GM18507 (cell line): ENCODE measurements at places on chromosomes 6 and 20.

DNA sequence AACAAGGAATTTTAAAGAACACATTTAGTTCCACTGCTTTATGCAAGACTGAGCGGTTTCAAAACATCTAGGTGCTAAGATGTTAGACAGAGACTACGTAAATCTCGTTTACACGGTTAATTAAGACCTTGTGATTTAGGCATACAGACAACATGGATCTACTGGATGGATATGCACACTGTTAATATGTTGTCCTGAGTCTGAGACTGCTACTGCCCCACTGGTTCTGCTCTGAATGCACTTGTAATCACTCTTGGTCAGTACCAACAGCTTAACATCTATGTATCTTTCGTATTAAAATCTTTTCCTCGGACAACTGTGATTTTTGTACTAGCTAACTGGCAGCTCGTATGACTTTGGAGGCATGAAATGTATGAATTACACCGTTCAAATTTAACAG is 3.1 kb downstream of the MAN1A1 start:
- no peak for DNase-seq

GRCh38 chr20:31661625-31662371 is 24.1 kb downstream of the COX4I2 start:
- peak; percentile 73 for DNase-seq

- no peak for DNase-seq
Measured at GRCh38 chr6:116111552-116112528, 11.2 kb downstream of the NT5DC1 start.

- DNase-seq = no peak
Measured at GRCh38 chr20:61391185-61391584, 139.1 kb downstream of the CDH4 start.

DNA sequence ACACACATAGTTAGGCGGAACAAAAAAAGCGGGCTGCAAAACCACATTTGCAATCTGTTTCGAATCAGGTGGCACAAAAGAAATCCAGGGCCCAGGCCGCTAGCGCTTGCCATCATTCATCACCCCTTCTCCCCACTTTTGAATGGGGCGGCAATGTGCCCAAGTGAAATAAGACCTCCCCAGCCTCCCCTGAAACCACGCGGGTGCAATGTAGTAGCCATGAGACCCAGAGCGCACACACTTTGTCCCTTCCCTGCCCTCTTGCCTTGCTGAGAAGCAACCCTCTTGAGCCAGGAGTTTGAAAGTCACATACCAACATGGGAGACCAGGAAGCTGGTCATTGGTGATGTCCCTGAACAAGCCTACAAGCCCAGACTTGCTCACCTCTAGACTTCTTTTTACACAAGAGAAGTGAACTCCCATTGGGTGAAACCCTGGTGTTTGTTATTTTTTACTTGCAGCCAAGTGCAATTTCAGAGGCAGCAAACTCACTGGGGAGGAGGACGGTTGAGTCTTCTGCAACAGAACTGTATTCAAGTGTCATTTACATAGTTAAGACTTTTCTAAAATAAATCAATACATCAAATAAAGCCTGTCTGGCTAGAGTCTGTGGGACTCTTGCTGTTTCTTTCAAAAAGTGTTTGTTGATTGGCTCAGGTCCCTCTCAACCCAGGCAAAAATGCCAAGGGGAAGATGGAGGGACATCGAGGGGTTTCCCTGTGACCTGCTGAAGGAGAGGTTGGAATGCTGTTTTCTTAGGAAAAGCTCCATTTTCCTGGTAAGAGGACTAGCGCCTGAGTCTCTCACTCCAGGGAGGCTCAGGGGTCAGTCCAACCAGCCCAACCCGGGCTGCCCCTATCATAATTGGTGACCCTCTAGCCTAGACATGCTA is 138.1 kb upstream of the PTPN1 start:
- no peak for DNase-seq

GRCh38 chr6:21873562-21873961 is 280.0 kb downstream of the SOX4 start:
- no peak for DNase-seq

DNA sequence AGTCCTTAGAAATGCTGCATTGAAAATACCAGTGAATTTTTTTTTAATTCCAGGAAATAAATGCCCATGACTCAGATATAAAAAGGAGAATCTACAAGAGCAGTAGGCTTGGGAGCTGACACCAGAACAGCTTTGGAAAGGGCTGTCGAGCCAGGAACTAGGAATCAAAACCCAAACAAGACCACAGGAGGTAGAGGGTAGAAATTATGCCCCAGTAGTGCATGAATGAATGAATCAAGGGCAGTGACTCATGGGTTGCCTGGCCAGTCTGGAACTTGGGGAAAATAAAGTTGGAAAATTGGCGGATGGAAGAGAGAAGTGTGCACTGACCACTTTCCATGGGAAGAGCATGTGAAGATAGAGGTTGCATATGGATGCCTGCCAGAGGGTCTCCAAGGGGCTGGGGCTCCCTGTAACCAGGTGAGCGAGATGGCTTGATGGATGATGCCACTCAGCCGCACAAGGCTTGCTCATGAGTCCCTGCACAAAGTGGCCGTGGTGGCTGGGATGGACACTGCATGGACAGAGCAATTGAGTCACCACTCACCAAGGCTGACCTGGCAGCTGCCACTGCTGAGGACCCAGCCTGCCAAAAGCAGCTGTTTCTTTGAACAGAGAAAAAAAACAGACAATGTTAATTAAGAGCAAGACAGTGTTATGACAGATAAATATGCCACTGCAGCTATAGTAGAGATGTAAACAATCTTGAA is 15.2 kb upstream of the MCCD1 start:
- no peak for DNase-seq

DNA sequence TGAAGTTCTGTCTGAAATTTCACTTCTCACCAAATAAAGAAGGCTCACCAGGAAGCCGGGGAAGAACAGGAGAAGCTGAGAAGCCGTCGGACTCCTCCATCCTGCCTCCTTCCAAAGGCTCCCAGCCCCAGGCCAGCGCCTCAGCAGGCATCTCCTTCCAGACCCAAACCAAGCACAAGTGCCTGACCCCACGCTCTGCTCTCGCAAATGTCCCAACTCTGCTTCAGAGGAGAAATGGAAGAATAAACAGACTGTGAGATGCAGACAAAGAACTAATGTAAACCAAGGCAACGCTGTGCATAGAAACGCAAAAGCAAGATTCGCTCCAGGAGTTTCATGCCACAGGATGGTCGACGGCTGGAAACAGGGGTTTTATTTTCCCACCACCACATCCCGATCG is 100.3 kb upstream of the EXOC2 start:
- DNase-seq = no peak

- no peak for DNase-seq
Measured at GRCh38 chr20:19735446-19735845, 22.6 kb upstream of the RIN2 start.

DNA sequence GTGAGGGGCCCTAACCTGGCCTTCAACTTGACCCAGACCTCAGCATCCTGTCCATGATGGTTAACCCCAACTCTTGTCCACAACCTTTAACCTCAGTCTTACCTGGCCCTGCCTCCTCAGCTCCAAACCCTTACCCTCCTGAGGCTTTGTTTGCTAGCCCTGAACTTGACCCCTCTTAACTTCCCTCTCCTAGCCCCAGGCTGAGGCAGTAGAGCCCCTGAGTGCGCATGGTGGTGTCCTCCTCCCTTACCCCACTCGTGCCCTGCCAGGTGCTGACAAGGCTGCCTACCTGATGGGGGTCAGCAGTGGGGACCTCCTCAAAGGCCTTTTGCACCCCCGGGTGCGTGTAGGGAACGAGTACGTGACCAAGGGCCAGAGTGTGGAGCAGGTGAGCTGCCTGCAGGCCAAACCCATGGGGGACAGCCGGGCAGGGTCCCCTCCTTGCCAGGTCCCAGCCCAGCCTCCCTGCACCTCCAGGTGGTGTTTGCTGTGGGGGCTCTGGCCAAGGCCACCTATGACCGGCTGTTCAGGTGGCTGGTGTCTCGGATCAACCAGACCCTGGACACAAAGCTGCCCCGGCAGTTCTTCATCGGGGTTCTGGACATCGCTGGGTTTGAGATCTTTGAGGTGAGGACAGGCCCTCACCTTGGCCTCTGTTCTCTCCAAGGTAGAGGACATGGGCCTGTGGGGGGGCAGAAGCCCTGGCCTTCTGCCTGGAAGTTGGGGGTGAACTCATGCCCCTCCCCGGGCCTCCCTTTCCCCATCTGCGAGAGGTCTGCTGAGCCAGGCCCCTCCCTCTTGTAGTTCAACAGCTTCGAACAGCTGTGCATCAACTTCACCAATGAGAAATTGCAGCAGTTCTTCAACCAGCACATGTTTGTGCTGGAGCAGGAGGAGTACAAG is 31.9 kb downstream of the MYH7B start:
- DNase-seq = no peak

- peak; percentile 36 for DNase-seq
Measured at GRCh38 chr6:159217595-159218275, 48.5 kb downstream of the FNDC1 start.

GRCh38 chr6:43428874-43429273 is 1.5 kb downstream of the ABCC10 start:
- no peak for DNase-seq

GRCh38 chr20:37380864-37381579 is 35.1 kb downstream of the SRC start:
- no peak for DNase-seq

DNA sequence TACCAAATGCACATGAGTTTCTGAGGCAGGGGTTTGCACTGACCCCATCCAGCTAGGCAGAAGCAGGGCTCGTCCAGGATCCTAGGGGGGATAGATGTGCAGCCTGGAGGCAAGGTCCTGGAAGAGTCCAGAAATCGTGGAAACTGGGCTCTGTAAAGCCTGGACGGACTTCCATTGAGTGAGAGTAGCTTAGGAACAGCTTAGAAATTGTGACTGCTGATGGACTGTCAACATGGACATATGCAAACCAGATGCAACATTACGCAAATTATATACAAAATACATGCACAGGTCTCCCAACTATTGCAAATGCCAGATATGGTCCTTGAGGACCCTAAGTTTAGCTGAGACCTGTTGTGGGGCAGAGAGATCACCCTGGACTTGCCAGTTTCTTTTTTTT is 4.8 kb upstream of the EMILIN3 start:
- DNase-seq = no peak

GRCh38 chr6:120202878-120203277 is 853.3 kb upstream of the MAN1A1 start:
- DNase-seq = no peak

GRCh38 chr6:157798851-157799250 is 24.2 kb upstream of the SNX9 start:
- no peak for DNase-seq

- no peak for DNase-seq
Measured at GRCh38 chr6:169378620-169379381, 125.2 kb upstream of the THBS2 start.

DNA sequence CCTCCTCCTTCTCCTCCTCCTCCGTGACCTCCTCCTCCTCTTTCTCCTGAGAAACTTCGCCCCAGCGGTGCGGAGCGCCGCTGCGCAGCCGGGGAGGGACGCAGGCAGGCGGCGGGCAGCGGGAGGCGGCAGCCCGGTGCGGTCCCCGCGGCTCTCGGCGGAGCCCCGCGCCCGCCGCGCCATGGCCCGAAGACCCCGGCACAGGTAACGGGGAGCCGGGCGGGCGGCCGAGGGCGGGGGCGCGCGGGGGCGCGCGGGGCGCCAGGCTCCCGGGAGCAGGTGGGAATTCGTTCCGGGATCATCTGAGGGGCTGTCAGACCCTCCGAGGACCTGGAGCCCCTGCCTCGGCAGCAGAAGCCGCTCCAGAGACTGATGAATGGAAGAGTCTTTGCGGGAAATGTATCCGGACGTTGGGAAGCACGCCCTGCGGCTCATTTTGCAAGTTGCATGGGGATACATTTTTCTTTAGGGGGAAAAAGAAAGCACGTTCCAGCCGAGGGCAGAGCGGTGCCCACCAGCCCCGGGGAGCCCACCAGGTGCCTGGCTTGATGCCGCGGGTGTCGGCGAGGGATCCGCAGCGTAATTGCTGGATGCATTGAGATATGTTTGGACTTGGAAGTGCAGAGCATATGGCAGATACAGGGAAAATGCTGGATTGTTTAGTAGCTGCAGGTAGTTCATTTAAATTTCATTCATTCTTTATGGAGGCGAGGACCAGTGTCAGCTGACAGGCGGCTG is 394 bp downstream of the MYB start:
- no peak for DNase-seq

DNA sequence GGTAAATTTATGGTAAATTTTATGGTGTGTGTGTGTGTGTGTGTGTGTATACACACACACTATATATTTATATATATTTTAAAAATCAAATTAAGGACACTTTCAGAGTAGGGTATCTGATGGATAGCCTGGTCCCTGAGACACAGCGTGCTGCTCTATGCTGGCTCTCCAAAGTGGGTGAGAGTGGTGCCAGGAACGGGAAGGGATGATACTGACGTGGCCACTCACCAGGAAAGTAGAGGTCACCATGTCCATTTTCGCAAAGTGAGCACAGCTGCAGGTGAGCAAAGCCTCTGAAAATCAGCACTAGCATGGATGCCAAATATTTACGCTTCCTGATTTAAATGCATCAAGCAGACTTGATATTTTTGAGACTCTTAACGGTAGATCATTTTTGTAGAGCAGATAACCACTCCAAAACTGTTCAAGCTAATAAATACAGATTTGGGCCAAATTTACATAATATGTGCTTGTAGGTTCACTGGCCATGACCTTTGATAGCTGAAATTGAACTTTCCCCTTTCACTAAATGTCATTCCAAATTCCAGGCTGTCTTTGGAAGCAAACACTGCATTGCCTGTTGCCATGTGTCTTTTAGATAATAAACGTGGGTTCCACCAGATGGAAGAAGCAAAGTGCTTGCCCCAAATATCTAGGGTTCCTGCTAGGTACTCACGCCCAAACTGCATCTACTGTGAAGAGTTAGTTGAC is 116.6 kb downstream of the ATXN1 start:
- no peak for DNase-seq

GRCh38 chr6:3379482-3380060 is 77.3 kb downstream of the SLC22A23 start:
- DNase-seq = no peak

GRCh38 chr6:93059911-93060310 is 359.4 kb downstream of the EPHA7 start:
- no peak for DNase-seq

- no peak for DNase-seq
Measured at GRCh38 chr6:154274168-154274567, 82.4 kb downstream of the IPCEF1 start.

DNA sequence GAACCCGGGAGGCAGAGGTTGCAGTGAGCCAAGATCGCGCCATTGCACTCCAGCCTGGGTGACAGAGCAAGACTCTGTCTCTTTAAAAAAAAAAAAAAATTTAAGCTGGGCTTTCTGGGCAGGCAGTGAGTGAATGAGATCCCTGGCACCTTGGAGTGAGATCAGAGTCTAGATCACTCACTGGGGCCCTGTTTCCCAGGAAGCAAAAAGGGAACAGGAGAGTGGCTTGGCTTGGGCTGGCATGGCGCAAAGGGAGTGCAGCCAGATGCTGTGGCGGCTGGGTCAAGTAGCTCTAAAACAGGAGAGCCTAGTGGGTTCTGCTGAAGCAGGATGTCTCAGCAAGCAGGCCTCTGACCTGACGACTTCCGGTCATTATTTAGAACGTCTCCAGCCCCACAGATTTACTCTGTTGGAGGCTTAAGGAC is 10.4 kb downstream of the PLCG1 start:
- DNase-seq = no peak

GRCh38 chr6:107144014-107144413 is 28.7 kb upstream of the BEND3 start:
- DNase-seq = no peak
